ENCODE measurements at places on chromosomes 5 and 9.

DNA sequence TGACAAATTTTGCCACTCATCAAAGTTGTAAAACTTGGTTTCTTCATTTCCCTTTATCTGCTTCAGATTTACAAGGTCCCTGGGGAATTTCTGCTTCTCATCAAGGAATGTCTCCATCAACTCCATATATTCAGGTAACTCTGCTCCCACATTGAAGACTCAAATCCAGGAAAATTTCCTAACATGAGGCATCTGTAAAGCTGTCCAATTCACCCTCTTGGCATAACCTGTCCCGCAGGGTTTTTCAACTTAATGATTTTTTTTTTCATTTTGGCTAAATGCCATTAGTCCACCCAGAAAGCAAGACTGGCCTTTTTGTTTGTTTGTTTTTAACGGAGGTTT is 50.2 kb upstream of the SLC30A5 start:
- H3K36me3 ChIP-seq, result no peaks in the 10 kb centered on the region
- H3K4me3 ChIP-seq, result peak overlapping the region; percentile 88
- H3K27me3 ChIP-seq, result no peaks in the 10 kb centered on the region
- H3K27ac ChIP-seq, result peak overlapping the region; percentile 98
- DNase-seq, result no peak

GRCh38 chr9:2727374-2727773 is 10.1 kb downstream of the KCNV2 start:
- no peaks in the 10 kb centered on the region for H3K4me1 ChIP-seq
- DNase-seq, result no peak
- H3K4me3 ChIP-seq, result no peak overlapping the region
- H3K27ac ChIP-seq, result no peak overlapping the region

GRCh38 chr9:37676411-37676830 is 25.7 kb downstream of the FRMPD1 start:
- DNase-seq, result no peak
- no peaks in the 10 kb centered on the region for H3K4me1 ChIP-seq
- H3K27me3 ChIP-seq, result peaks cover 43% of the 10 kb centered on the region
- H3K4me3 ChIP-seq, result no peak overlapping the region
- no peak overlapping the region for H3K27ac ChIP-seq
- no peaks in the 10 kb centered on the region for H3K36me3 ChIP-seq

- H3K4me3 ChIP-seq, result no peak overlapping the region
- H3K4me1 ChIP-seq, result no peaks in the 10 kb centered on the region
- no peaks in the 10 kb centered on the region for H3K36me3 ChIP-seq
- DNase-seq, result no peak
- H3K27me3 ChIP-seq, result peaks cover 4% of the 10 kb centered on the region
Measured at GRCh38 chr9:108800632-108801099, 55.1 kb downstream of the ACTL7B start.

DNA sequence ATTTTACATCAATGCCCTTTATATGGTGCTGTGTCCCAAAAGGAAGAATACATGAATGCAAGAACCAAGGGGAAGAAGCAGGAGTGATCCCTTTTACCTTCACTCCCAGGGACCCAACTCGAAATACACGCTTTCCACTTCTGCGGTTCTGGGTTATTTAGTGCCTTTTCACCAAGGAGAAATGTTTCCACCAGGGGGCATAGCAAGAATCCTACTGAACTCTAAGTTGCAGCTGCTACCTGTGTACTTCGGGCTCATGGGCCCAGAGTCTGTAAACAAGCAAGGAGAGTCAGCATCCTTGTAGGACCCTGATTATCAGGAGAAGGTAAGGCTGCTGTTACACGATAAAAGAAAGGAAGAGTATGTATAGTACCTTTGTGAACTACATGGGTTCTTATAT is 45.7 kb downstream of the DPYSL3 start:
- no peak overlapping the region for H3K27ac ChIP-seq
- H3K36me3 ChIP-seq, result no peaks in the 10 kb centered on the region
- H3K4me3 ChIP-seq, result no peak overlapping the region

DNA sequence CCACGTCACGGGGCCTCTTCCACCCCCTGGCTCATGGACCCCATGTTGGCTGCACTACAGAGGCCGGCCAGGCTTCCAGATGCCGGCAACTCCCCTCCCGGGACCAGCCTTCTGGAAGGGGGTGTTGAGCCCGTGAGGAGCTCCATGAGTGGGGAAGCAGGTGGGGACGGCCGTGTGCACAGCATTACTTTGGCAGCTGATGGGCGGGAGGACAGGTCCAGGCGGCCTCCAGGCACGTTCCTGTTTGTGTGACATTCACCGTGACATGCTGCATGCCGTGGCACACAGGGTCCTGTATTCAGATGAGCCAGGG is 29.1 kb upstream of the ABO start:
- no peak overlapping the region for H3K4me3 ChIP-seq
- no peak overlapping the region for H3K27ac ChIP-seq
- no peak for DNase-seq
- H3K27me3 ChIP-seq, result peaks cover 23% of the 10 kb centered on the region
- H3K36me3 ChIP-seq, result no peaks in the 10 kb centered on the region

DNA sequence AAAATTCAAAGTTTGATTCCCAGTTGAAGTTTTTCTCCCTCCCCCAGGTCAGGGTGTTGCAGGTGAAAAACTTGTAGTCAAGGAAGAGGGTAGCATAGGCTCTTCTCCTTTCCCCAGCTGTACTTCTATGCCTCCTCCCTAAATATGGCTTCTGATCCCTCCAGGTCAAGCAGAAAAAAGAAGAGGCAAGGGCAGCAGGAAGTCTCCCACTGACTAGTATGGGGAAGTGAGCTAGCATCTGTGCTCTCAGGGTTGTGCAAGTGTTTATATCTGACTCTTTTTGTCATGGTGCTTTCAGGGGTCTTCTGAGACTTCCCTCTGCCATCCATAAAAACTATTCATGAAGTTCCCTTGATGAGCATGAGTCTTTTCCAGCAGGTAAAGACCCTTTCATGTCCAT is 76.0 kb downstream of the ATPSCKMT start:
- no peak for DNase-seq
- no peaks in the 10 kb centered on the region for H3K36me3 ChIP-seq
- H3K27me3 ChIP-seq, result no peaks in the 10 kb centered on the region
- H3K27ac ChIP-seq, result no peak overlapping the region
- no peaks in the 10 kb centered on the region for H3K4me1 ChIP-seq
- no peak overlapping the region for H3K4me3 ChIP-seq

GRCh38 chr5:111744455-111744854 is 12.5 kb downstream of the NREP start:
- H3K27me3 ChIP-seq, result no peaks in the 10 kb centered on the region
- no peak overlapping the region for H3K4me3 ChIP-seq
- H3K27ac ChIP-seq, result peak overlapping the region; percentile 84

DNA sequence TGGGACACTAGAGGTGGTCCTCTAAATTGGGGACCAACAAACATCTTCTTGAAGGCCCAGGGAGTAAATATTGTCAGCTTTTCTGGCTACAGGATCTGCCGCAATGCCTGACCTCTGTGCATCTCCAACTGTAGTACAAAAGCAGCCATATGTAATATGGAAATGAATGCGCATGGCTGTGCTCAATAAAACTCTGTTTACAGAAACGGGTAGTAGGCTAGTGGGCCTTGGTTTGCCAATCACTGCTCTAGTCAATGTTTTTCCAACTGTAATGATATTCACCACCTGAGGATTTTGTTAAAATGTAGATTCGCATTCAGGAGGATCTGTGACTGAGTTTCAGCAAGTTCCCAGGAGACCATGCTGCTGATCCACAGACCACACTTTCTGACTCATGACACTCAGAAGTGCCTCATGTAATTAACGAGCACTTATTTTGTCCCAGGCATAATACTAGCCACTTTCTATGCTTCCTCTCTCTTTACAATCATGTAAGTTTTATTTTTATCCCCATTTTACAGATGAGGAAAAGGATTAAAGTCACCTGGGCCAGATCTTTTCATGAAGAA is 96.9 kb downstream of the MED27 start:
- no peak overlapping the region for H3K4me3 ChIP-seq
- no peak overlapping the region for H3K27ac ChIP-seq
- no peak for DNase-seq
- H3K27me3 ChIP-seq, result no peaks in the 10 kb centered on the region

DNA sequence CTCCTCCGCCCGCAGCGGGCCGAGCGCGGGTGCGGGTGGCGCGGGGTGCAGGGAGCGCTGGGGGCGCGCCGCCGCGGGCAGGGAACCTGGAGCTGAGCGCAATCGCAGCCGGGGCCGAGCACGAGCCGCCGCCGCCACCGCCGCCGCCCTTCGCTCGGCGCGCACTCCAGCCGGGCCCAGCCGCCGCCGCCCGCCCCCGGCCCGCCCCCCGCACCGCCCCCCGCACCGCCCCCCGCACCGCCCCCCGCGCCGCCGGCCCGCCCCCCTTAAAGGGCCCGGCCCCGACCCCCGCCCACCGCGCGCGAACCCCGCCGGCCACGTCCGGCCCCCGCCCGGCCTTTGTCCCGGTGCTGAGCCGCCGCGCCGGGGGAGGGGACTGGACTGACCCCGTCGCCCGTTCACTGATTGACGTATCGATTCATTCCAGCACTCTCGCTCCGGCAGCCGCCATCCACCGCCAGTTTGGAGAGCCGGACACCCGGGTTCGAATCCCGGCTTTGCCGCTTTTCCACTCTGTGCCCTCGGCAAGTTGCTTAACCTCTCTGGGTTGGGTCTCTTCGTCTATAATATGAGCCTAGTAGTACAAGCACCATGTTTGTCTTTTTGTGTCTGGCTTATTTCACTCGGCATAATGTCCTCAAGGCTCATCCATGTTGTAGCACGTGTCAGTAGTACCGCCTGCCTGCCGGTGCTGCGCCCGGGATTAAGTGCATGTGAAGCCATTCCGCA is at the start of gene SH3PXD2B:
TSS of gene SH3PXD2B (minus strand) at position 168 of the 729 bp plus-strand sequence. CDS start 173 bp downstream, outside the sequence.
- peak; percentile 73 for DNase-seq
- peaks cover 16% of the 10 kb centered on the region for H3K4me1 ChIP-seq
- peak within 1 kb of the TSS; percentile 94 for H3K4me3 ChIP-seq
- H3K27ac ChIP-seq, result peak within 1 kb of the TSS; percentile 94

- DNase-seq, result no peak
- H3K4me3 ChIP-seq, result no peak overlapping the region
- no peaks in the 10 kb centered on the region for H3K36me3 ChIP-seq
- peaks cover 20% of the 10 kb centered on the region for H3K4me1 ChIP-seq
Measured at GRCh38 chr9:91951944-91952520, 2.0 kb upstream of the ROR2 start.

DNA sequence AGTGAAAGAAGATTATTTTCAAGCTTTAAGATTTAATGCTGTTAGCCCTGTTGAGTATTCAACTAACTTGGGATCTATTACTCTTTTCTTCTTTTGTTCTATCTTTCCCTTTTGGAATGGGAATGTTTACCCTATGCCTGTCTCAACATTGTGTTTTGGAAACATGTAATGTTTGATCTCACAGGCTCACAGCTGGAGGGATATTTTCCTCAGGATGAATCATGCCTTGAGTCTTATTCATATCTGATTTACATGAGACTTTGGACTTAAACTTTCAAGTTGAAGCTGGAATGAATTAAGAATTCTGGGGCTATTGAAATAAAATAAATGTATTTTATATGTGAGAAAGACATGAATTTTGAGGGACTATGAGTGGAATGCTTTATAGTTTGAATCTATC is 607.8 kb upstream of the PTGER4 start:
- H3K4me3 ChIP-seq, result no peak overlapping the region
- no peaks in the 10 kb centered on the region for H3K27me3 ChIP-seq
- H3K36me3 ChIP-seq, result no peaks in the 10 kb centered on the region
- H3K27ac ChIP-seq, result no peak overlapping the region
- no peak for DNase-seq

DNA sequence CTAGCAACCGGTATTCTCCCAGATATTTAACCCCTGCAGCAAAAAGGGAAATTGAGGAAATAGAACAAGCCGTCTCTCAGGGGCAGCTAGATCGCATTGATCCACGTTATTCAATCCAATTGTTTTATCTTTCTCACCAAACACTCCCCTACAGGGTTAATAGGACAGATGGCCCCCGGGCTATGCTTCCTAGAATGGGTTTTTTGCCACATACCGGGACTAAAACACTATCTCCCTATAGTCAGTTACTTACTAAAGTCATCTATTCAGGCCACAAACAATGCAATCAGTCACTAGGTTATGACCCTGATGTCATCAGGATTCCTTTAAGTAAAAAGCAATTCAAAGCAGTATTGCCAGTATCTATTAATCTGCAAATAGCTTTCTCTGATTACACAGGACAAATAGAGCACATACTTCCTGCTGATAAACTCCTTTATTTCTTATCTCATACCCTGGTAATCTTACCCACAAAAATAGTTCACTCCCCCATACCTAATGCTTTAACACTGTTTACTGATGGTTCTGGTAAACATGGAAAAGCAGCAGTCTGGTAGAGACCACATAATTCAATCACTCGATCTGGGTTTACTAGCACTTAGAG is 159.0 kb downstream of the CPLANE1 start:
- peaks cover 2% of the 10 kb centered on the region for H3K27me3 ChIP-seq
- peak overlapping the region; percentile 58 for H3K27ac ChIP-seq
- no peak overlapping the region for H3K4me3 ChIP-seq
- H3K36me3 ChIP-seq, result peaks cover 45% of the 10 kb centered on the region
- no peak for DNase-seq

DNA sequence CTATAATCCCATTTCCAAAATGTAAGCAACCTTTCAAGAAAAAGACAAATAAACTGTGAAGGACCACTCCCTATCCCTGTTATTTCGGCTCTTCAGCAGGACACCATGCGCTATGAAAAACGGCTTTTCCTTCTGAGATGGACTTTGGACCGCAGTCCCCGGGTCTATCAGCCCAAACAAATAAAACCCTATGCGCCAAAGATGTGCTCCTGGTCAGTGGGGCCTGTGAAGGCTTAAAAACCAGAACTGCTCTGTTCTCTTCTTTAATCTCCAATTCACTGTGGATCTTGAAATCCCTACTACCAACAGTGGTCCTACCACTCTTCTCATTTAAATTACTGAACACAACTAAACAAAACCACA is 33.3 kb downstream of the RAPGEF1 start:
- peaks cover 58% of the 10 kb centered on the region for H3K4me1 ChIP-seq
- peak overlapping the region; percentile 50 for H3K4me3 ChIP-seq
- DNase-seq, result no peak
- H3K27me3 ChIP-seq, result no peaks in the 10 kb centered on the region
- no peaks in the 10 kb centered on the region for H3K36me3 ChIP-seq

DNA sequence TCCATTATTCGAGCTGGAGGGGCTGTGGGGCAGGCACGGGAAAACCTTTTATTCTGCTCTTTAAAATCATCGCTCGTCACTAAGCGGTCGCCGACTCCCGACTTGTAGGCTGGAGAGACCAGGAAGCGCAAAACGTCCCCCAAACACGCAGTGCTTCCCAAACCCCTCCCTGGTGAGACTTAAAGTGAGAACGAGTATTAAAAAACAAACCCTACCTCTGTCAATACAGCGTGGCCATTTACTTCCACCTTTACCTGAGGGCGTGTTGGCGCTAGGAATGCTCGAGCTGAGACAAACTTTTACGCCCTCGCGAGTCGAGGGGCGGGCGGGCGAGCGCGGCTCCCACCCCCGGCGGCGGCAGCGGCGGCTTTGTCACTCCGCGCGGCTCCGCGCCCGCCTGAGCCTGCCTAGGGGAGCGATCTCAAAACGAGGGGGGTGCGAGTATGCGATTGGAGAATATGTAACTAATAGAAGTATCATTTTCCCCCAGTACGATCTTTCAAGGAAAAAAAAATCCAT is at the start of gene NR2F1-AS1:
TSS of gene NR2F1-AS1 (minus strand) at position 293 of the 519 bp plus-strand sequence.
- peaks cover 14% of the 10 kb centered on the region for H3K4me1 ChIP-seq
- peaks cover 40% of the 10 kb centered on the region for H3K27me3 ChIP-seq
- no peak within 1 kb of the TSS for H3K4me3 ChIP-seq
- H3K36me3 ChIP-seq, result no peaks in the 10 kb centered on the region
- DNase-seq, result peak; percentile 29
